ENCODE measurements at places on chromosomes 6 and 20.

- no peak for DNase-seq
Observed at GRCh38 chr6:8023638-8024037, 40.6 kb downstream of the BLOC1S5 start.

DNA sequence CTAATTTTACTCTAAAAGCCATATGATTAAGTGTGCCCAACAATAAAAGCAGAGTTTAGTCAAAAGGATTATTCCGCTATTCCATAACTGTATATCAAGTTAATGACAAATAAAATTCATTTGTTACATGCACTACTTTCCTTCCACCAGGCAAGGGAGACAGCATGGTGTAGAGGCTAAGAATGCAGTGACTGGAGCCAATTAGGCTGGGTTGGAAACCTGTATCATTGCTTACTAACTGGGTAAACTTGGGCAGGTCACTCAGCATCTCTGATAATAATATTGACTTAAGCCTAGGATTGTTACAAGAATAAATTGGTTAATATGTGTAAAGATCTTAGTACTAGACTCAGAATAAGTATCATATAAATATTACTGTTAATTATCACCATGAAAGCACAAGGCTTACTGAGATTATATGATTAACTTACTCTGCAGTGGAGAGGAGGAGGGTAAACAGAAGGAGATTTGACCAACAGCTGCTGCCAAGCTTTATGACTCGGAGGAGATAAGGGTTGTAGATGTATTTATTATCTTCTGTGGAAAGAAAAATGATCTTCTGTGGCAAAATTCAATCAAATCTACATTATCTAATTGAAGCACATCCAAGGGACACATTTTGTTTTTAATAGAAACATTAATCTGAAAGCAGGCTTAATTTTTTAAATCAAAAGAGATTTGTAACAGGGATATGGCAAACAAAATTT is 1459.9 kb downstream of the GRIK2 start:
- DNase-seq, result no peak

- no peak for DNase-seq
Observed at GRCh38 chr6:18264923-18265377, 620 bp upstream of the DEK start.

- DNase-seq, result no peak
Observed at GRCh38 chr6:148460876-148461646, 118.4 kb downstream of the SASH1 start.

DNA sequence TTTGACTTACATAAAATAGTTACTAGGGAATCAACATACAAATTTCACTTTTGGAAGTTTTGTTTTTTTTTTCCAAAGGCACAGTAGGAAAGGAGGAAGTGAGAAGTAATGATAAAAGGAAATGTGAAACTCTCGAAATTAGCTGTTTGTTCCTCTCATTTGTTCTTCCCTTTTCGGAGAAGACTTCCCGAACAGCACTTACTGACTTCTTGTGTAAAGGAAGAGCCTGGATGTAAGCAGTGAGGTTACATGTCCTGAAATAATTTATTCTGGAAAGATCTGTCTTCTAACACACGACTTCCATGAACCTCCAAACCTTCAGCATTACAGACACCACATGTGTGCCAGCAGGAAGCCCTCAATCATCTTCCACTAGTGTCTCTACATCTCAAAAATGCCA is 59.1 kb downstream of the KIF16B start:
- no peak for DNase-seq

DNA sequence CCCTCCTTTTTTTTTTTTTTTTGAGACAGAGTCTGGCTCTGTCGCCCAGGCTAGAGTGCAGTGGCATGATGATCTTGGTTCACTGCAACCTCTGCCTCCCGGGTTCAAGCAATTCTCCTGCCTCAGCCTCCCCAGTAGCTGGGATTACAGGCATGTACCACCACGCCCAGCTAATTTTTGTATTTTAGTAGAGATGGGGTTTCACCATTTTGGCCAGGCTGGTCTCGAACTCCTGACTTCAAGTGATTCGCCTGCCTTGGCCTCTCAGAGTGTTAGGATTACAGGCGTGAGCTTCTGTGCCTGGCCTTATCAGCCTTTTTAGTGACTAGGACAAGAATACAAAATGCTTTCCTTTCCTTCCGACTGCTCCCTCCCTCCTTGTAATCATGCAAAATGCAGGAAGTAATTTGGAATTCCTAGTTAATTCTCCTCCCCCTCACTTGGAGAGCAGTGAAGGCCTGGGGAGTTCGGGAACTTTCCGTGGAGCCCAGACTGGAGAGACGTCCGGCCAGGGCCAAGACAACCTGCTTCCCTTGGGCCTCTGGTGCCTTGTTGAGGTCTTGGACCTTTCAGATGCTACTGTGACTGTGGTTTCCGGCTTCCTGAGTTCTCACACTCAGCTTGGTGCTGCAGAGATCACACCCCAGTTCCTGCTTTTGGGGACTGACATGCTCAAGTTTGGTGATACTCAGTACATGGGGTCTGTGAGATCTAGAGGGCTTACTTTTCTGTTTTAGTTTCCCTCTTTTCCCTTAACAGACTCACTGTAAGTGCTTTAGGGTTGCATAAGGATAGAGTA is 3.9 kb upstream of the PHF20 start:
- peak; percentile 31 for DNase-seq

DNA sequence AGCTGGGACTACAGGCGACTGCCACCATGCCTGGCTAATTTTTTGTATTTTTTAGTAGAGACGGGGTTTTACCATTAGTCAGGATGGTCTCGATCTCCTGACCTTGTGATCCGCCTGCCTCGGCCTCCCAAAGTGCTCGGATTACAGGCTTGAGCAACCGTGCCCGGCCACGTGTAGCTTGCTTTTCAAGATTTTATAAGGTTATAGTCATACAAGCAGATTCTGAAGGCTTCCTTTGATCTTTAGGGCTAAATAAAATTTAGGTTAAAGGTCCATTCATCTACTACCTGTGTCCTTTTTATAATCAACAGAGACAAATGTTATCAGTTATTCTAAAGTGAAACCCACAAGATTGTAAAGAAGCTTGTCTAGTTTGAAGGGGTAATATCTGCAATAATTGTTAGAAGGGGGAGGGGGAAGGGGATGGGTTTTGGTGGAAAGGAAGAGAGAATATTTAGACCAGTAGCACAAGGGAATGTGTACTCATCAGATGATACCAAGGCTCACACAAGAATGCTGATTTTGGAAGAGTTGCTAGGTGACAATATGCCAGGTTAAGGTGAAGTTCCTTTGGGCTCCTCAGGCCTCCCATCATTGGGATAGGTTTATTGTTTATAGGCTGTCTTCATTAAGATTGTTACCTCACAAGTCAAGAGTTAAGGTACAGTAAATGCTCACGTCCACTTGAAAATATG is 284.7 kb downstream of the ALDH8A1 start:
- DNase-seq, result no peak

DNA sequence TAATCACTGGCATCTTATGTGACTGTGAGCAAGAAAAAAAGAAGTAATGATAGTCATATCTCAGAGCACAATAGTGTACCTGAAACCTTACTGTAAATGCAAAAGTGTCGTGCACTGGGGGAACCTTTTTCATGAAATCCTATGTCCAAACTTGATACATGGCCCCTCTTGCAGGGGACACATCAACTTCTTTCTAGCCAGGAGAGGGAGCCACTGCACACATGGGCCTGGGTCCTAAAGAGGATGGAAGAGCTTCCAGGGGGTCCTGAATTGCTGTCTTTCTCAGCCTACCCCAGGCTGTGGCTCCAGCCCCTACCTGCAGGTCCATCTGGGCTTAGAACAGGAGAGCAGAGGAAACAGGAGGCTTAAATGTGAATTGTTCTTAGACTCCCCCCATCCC is 165.7 kb downstream of the SOD2 start:
- no peak for DNase-seq

DNA sequence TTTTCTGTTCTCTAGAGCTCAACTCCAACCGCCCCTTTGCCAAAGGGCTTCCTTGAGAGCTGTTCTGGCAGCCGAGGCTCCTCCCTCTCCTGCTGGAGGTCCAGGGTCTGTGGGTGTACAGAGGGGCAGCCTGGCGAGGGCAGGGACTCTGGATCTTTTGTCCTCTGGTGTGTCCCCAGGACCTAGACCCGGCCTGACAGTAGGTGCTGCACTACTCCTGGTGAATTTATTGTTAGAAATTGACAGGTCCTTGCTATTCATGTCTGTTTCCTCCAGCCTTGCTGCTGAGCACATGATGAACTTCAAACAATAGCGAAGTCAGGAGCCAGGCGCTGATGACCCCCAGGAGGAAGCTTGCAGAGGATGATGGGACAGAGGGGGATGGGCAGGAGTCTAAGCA is 234.7 kb upstream of the SULF2 start:
- DNase-seq, result no peak

- no peak for DNase-seq
Observed at GRCh38 chr6:135299256-135299655, 118.1 kb downstream of the MYB start.

DNA sequence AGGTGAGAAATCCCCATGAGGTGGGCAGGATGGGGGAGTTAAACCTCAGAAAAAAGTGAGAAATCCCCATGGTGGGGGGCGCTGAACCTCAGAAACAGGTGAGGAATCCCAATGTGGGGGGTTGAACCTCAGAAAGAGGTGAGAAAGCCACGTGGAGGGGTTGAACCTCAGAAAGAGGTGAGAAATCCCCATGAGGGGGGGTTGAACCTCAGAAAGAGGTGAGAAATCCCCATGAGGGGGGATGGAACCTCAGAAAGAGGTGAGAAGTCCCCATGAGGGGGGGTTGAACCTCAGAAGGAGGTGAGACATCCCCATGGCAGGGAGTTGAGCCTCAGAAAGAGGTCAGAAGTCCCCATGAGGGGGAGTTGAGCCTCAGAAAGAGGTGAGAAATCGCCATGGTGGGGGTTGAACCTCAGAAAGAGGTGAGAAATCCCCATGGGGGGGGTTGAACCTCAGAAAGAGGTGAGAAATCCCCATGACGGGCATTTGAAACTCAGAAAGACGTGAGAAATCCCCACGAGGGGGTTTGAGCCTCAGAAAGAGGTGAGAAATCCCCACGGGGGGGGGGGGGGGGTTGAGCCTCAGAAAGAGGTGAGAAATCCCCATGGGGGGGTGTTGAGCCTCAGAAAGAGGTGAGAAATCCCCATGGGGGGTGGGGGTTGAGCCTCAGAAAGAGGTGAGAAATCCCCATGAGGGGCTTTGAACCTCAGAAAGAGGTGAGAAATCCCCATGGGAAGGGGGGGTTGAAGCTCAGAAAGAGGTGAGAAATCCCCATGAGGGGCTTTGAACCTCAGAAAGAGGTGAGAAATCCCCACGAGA is 14.3 kb upstream of the GOPC start:
- DNase-seq, result no peak

- no peak for DNase-seq
Observed at GRCh38 chr20:53030061-53030460, 57.9 kb downstream of the TSHZ2 start.

DNA sequence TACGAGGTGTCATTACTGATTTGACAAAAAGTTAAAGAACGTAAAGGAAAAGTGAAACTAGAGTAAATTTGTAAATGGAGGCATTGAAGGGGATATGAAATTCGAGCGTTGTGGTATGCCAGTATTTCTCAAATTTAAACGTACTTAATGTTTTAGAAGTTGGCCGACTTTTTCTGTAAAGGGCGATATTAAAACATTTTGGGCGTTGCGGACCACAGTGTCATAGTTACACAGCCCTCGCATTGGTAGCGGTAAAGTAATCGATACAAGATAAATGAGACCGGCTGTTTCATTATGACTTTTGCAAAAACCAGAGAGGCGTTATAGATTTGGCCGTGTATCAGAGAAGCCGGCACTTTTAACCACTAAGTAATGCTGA is 39.6 kb downstream of the OR2B2 start:
- no peak for DNase-seq

- peak; percentile 23 for DNase-seq
Observed at GRCh38 chr20:49888212-49889000, 26.9 kb downstream of the SPATA2 start.

DNA sequence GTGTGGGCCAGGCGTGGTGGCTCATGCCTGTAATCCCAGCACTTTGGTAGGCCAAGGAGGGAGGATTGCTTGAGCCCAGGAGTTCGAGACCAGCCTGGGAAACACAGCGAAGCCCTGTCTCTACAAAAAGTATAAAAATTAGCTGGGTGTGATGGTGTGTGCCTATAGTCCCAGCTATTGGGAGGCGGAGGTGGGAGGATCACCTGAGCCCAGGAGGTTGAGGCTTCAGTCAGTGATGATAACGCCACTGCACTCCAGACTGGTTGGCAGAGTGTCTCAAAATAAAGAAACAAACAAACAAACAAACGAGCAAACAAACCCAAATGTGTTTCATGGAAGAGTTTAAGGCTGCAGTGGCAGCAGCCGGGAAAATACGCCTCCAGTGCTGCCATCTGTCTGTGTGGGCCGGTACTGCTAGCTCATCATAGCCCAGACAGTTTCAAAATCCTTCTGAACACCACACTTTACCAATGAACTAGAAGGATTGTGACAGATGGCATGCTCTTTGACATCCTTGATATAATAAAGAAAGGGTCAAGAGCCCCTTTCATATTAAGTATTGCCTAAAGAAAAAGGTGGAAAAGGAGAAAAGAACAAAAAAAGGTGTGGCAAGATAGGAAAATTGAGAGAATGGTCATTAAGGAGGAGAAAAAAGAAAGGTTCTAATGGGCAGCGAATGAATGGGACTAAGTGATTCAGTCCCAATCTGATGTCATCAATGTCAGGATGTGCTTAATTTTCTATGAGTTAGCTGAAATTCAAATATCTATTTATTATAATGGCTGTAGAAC is 298.6 kb downstream of the SYNE1 start:
- peak; percentile 18 for DNase-seq

GRCh38 chr20:1813101-1813529 is 82.1 kb upstream of the SIRPA start:
- DNase-seq, result no peak

GRCh38 chr6:39884696-39885095 is 49.6 kb downstream of the MOCS1 start:
- no peak for DNase-seq

DNA sequence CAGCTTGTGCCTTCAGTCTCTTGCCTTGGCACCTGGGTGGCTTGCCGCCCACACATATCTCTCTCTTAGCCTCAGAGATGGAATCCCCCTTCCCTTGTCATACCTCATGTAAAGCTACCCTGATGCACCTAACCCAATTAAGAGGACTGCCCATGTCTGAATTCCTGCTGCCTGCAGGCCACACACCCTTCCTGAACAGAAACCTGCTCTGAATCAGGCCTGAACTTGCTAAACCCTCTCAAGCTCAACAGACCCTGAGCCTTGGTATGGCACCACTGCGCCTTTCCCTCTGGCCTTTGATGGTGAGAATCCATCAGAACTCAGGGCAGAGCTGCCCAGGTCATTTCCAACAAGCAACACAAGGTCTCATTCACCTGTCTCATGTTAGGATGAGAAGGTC is 5.2 kb downstream of the RAET1G start:
- no peak for DNase-seq
